ENCODE measurements at places on chromosomes 4 and X.

GRCh38 chr4:82394896-82395295, 21.1 kb upstream of the HNRNPD start:
- DNase-seq: no peak

DNA sequence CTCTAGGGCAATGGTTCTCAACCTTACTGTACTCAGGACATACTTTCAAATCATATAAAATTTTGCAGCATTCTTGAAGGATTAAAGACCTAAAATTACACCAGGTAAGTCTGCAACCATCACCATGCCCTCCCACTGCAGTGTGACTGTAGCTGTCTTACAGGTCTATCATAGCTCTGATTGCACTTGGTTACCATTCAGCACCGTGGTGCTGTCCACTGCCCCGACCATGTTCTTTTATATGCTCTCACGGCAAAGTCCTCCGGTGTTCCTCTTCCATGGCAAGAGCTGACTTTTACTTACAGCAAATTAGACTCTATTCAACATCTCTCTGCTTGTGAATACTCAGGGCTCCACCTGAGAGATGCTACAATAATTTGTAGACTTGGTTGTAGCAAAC, 11.5 kb downstream of the CRMP1 start:
- no peak for DNase-seq

DNA sequence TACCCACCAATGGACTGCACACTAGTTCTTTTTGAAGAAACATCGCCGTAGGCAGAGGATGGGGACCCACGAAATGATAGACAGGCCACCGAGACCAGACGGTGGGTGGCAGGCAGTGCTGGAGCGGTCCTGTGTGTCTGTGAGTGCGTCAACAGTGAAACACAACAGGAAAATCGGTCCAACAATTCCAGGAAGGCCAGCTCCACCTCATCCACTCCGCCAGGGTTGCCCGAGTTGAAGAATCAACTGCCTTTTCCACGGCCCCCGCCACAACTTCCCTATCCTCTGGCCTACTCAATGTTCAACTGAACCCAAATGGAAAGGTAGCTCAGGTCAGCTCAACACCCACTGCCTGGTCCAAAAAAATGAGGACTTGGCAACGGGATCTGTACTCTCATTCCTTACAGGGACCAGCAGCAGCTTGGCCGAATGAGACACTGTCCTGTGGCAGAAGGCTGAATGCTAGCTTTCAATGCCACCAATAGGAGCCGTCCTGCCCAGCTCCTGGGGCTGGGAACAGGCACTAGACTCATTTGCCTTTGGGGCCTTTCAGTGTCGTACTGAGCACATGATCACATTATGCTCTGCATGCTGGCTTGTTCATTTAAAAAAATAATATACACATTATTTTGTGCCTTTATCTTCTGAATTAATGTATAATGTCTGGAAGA, 43.5 kb downstream of the MID1 start:
- DNase-seq: no peak

GRCh38 chrX:50432829-50433289, 37.8 kb downstream of the DGKK start:
- DNase-seq: no peak

DNA sequence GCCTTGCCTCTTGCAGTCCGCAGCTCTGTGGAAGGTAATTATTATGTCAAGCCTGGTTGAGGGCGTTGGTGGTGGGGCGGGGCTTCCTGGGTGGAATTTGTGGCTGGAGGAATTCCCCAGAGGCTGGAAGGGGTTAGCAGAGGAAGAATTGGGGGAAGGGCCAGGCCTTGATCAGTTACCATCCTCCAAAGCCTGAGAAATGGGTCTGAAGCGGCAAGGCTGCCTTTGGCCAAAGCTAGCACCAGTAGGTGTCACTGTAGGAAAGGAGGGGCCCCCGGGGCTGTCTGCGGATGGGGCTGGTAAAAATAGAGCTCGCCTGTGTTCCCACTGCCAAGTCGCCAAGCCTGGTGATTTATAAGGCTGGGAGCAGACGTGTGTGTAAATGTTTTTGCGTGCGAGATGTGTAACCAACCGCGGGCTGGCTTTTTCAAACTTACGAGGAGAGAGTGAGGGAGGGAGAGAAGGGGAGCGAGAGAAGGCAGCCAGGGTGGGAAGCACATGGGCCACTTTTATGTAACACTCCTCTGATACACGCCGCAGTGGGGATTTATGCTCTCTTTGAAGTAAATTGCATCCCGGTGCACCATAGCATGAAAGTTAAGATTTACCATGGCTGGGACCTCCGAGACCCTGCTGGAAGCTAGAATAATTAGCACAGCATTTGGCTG, 367.0 kb downstream of the BCOR start:
- no peak for DNase-seq

- DNase-seq: no peak
Measured at GRCh38 chr4:184666670-184667069, 17.1 kb downstream of the PRIMPOL start.

GRCh38 chrX:29687687-29688086, 527.7 kb upstream of the MAGEB2 start:
- no peak for DNase-seq

GRCh38 chr4:128715616-128716015, 93.9 kb upstream of the JADE1 start:
- DNase-seq: no peak

- DNase-seq: no peak
Measured at GRCh38 chrX:132748268-132748667, 210.2 kb downstream of the HS6ST2 start.

Data from stimulated activated CD8-positive, alpha-beta memory T cell treated with anti-CD3 and anti-CD28 coated beads, Interleukin-4, amount 100 ng/mL, for 4 hours (primary cell).